ENCODE measurements at places on chromosomes 5 and 9.

- DNase-seq, result peak; percentile 32
These were observed 24.3 kb upstream of the ENHO start for GRCh38 chr9:34546834-34547827.

GRCh38 chr9:22274477-22274876 lies 172.1 kb upstream of the DMRTA1 start:
- no peak for DNase-seq

GRCh38 chr5:10448754-10449360 lies 7.2 kb downstream of the ROPN1L start:
- no peak for DNase-seq

DNA sequence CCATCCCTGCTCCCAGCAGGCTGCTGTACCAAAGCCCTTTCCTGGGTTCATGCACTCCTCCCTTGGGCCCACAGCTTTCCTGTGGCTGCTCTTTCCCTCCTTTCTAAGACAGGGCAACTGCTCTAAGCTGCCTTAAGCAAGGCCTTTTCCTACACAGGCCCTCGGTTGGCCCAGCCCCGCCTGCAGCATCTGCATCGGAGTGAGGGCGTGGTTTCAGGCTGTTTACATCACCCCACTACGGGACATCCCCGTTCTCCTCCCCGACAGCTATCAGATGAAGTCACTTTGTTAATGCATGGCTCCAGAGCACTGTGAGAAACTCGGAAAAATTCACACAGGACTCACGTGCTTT lies 3.4 kb downstream of the DPH7 start:
- no peak for DNase-seq

- no peak for DNase-seq
These were observed 32.8 kb upstream of the ADAMTS2 start for GRCh38 chr5:179378116-179378440.

- DNase-seq, result no peak
These were observed 35.1 kb downstream of the MTAP start for GRCh38 chr9:21837501-21837900.

- peak; percentile 68 for DNase-seq
These were observed 12.6 kb upstream of the LPCAT1 start for GRCh38 chr5:1536322-1536845.

DNA sequence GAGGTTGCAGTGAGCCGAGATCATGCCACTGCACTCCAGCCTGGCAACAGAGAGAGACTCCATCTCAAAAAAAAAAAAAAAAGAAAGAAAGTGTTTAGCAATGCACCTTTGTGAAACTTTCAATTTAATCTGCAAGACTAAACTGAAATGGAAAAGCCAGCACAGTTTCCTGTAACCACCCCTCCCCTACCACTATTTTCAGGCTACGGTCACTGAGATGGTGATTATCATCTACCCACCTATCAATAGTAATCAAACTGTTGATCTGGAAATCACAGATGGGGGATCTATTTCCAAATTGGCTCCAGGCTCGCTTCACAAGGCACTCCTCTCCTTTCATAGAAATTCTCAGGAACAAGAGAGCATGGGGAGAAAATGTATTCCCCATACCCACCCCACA lies 30.6 kb upstream of the IL7R start:
- no peak for DNase-seq

DNA sequence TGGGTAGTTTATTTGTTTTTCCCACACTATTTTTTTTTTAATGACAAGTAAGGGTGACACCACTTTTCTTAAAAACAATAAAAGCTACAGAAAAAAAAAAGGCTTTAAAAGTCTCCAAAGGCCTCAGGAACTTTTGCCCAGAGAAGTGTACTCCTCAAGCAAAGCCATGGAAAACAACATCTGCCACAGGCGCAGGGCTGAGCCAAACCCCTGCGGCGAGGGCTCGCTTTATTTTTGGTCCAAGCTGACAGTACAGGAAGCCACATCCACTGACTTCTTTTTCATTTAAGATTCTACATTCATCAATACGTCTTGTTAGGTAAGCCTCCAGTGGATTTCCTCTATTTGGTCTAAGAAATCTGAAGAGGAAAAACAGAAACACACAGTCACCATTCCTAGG lies 51.9 kb upstream of the IFNK start:
- no peak for DNase-seq

DNA sequence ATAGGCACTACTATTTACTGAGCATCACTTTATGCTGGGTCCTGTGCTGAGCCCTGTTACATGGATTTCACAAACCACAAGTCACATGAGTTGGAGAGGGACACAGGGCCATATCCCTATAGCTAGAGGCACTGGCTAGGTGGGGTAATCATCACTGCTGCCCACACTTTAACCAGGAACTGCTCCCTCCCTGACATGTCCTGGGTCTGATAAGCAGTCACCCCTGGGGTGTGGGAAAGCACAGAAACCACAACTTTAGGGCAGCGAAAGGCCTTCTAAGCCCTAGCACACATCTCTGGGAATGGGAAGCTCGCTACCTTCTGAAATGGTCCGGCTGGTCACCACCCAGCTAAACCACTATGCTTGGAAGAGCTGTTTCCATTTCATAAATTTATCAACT lies 15.0 kb downstream of the TBC1D2 start:
- DNase-seq, result no peak

DNA sequence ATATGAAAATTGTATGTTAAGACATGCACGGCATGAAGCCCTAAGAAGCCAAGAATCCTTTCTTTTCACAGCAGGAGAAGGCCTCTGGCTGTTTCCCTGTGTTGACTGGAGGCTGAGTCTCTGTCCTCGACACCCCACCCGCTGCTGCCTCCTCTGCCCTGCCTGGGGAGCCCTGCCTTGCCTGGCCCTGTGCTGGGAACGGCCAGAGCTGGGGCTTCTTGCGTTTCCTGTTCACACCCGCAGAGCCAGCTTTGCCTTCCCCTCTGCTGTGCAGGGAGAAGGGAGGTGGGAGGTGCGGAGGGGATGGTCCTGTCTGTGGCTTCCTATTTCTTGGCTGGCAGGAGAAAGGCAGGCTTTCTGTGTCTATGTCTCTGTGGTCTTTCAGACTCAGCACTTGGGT lies 6.9 kb upstream of the GMCL2 start:
- no peak for DNase-seq

GRCh38 chr5:151577566-151577965 lies 13.6 kb downstream of the FAT2 start:
- DNase-seq, result no peak

DNA sequence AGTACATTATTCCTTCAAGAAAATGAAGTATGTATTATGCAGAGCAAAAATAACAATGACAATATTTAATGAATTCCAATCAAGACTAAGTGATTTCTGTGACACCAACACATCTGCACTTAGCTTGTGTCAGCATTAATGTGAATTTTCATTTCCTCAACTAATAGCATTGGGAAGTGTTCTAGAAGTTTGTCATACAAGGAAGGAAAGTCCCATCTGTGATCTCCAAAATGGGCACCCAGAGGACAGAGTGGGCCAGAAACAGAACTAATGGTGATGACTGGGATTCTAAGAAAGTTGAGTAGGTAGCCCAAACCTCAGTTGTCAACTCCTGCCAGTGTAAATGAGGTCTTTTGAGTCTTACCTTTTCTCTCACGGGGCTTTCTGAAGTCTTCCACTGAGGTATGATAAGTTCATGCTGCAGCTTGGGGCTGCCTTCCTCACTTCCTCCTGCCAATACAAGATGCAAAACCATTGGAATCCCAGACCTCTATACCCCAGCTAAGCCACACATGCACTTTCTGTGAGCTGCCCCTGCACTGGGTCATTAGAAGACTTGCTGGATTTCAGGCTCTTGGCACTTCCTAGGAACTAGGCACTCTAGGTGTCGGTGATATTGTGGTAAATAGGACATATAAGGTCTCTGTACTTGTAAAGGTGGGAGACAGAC lies 4.9 kb downstream of the ADAM19 start:
- no peak for DNase-seq

- DNase-seq, result no peak
These were observed 197.1 kb downstream of the TTLL11 start for GRCh38 chr9:121895818-121896544.

- no peak for DNase-seq
These were observed 3.1 kb upstream of the HRH2 start for GRCh38 chr5:175654807-175655206.

- DNase-seq, result no peak
These were observed 61.9 kb upstream of the ITGA1 start for GRCh38 chr5:52725808-52726207.

DNA sequence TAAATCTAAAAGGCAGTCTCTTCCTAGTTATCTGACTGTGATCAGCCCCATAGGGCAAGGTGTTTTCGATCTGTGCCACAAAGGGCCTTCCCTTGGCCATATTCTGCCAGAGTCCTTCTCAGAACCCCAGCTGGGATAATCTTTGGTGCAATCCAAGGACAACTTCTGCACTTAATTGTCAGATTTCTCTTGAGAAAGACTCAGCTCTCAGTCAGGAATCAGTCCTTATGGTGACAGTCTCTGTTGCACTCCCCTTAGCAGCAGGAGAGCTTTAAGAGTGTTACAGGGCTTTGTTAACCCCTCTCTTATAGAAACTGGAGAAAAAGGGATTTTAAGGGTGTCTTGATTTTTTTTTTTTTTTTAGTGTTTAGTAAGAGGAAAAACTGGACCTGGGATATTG lies 15.4 kb upstream of the RFX3 start:
- no peak for DNase-seq

- no peak for DNase-seq
These were observed 375.5 kb downstream of the CDH9 start for GRCh38 chr5:26662806-26663360.

GRCh38 chr5:14781106-14781505 lies 90.5 kb downstream of the ANKH start:
- no peak for DNase-seq

GRCh38 chr5:10615693-10616092 lies 51.8 kb downstream of the ANKRD33B start:
- DNase-seq, result no peak

- no peak for DNase-seq
These were observed 171.4 kb upstream of the NR4A3 start for GRCh38 chr9:99650187-99650874.

GRCh38 chr9:137229903-137230704 lies 597 bp upstream of the SLC34A3 start:
- DNase-seq, result no peak

- no peak for DNase-seq
These were observed 118.3 kb downstream of the PIK3R1 start for GRCh38 chr5:68333649-68334552.

- no peak for DNase-seq
These were observed 62.0 kb upstream of the FST start for GRCh38 chr5:53418409-53418808.

- DNase-seq, result peak; percentile 8
These were observed 1.0 kb upstream of the SAP30L start for GRCh38 chr5:154444556-154445421.

- no peak for DNase-seq
These were observed 740 bp upstream of the TRMT10B start for GRCh38 chr9:37752642-37753488.

- DNase-seq, result no peak
These were observed 143.0 kb upstream of the LHFPL2 start for GRCh38 chr5:78791501-78792100.

DNA sequence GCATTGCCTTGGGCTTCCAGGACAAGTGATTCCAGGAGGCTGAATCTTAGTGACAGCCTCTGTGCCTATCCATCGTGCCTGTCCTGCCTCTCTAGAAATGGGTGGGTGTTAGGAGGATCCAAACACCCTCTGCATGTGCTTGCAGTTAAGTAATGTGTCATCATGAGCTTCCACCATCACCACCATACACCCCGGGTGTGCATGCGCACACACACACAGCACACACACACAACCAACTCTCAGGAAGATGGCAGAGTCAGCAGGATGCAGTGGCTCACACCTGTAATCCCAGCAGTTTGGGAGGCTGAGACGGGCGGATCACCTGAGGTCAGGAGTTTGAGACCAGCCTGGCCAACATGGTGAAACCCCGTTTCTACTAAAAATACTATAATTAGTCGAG lies 22.8 kb upstream of the CERCAM start:
- no peak for DNase-seq

- DNase-seq, result no peak
These were observed 474.7 kb downstream of the PDE4D start for GRCh38 chr5:59418808-59419207.

- DNase-seq, result no peak
These were observed 105.2 kb downstream of the LIFR start for GRCh38 chr5:38451074-38451725.

DNA sequence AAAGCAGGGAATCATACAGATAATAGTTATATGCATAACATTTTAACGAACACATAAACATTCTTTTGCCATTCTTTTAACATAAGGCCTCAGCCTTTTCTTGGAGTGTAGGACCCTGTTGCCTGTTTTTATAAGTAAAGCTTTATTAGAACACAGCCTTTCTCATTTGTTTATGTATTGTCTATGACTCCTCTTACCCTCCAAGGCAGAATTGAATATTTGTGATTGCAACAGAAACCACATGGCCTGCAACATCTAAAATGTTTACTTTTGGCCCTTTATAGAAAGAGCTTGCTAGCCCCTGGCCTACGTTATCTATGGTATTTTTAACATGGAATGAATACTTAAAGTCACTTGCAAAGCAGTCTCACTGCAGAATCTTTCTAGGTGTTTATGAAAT lies 2.6 kb downstream of the SLC31A1 start:
- DNase-seq, result no peak

DNA sequence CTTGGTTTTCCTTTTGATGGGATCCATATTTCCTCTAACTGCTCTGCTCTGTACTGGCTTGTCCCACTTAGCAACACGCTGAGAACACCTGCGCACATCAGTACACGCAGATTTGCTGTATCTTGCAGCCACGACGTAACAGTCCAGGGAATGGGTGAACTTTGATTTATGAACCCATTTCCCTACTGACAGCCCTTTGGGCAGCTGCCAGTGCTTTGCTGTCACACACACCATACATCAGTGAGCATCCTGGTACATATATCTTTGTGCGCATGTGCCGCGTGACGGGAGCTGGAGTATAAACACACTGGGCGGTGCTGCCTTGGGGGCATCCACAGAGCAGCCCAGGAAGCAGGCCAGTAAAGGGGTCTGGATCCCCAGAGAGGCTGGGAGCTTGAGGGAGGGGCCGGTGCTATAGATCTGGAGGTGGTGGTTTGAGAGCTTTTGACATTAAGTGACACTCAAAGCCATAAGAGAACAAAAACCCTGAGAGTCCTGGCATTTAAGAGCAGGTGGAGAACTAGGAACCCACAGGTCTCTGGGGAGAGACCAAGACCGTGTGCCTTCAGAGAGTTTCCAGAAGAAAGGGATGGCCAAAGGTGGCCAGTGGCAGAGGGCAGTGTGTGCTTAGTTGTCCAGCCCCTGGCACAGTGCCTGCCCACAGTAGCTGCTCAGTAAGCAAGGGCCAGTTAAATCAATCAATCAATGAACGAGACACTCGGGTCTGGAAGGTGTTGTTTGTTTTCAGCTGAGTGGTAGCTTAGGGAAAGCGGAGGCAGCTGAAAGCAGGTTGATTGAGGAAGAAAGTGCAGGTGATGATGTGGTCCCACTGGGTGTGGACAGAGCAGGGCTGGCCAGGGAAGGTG lies 53.7 kb downstream of the LMX1B start:
- no peak for DNase-seq

DNA sequence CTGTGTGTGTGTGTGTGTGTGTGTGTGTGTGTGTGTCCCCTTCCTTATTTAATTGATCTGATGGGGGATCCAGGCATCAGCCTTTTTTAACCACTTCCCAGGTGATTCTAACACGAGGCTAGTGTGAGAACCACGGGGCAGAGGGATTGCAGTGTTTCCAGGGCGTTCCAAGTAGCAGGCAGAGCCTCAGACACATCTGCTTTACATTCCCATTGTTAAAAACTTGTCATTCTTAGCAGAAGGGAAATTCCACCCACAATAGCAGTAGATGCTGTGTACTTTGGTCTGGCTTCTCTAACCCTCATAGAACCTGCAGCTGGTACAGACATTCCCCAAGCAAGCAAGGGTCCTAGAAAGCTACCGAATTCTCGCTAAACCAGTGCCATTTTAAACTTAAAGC lies 81.9 kb upstream of the SLC30A5 start:
- DNase-seq, result no peak

GRCh38 chr9:21333226-21333625 lies 2.0 kb downstream of the KLHL9 start:
- DNase-seq, result no peak

Data from activated gamma-delta T cell treated with Interleukin-2 at 50 U/mL for 16 hours (primary cell).